ENCODE measurements at places on chromosomes 7 and 10.

- DNase-seq, result peak; percentile 74
These were observed 70.5 kb downstream of the ADCYAP1R1 start for GRCh38 chr7:31122649-31123058.

DNA sequence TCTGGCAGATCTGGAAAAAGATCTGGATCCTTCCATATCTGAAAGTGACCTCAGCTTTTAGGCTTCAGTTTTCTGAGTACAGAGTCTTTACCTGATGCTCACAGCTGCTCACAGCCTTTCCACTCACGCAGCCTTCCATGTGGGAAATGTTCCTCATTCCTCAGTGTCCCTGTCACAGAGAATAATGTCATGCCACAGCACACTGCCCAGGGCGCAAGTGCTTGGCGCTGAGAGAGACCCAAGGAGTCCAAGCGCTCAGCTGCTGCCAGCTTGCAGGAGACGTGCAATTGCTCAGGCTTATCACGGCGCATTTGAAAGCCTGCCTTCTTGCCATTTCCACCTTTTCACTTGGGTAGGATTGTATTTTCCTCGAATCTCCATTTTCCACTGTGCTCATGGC is 271.9 kb upstream of the MKI67 start:
- no peak for DNase-seq

DNA sequence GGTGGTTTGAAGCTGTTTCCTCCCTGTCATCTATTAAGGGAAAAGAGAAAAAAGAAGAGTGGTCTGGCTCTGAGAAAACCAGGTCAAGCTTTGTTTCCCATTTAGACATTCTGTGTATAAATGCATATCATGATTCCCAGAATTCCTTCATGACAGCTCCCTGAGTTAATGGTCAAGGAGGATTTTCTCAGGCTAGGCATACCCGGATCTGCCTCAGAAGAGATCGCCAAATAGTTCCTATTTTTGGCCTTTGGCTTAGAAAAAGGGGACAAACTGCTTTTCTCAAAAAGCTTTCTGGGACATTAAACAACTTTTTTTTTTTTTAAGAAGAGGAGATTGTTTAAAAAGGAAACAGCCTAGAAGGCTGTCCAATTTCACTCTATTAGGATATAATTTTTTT is 53.5 kb upstream of the PIP4K2A start:
- DNase-seq, result no peak

DNA sequence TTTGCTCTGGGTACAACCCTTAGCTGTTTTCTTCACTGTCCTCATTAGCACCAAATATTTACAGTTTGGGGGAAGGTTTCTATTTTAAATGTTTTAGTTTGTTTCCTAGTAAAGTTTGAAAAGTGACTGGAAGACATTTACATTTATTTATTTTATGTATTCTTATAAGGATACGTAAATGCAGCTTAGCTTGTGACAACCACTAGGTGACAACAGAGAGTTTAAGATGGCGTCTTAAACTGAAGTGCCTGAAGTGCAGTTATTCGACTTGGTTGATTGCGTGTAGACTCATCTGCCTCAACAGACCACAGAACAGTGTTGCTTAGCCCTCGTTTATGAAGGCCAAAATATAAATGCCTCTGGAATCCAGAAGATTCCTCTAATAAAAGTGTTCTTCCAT is 378.2 kb upstream of the MYO3A start:
- no peak for DNase-seq

DNA sequence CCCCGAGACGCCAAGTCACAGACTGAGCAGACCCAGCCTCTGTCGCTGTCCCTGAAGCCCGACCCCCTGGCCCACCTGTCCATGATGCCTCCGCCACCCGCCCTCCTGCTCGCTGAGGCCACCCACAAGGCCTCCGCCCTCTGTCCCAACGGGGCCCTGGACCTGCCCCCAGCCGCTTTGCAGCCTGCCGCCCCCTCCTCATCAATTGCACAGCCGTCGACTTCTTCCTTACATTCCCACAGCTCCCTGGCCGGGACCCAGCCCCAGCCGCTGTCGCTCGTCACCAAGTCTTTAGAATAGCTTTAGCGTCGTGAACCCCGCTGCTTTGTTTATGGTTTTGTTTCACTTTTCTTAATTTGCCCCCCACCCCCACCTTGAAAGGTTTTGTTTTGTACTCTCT is 215.6 kb downstream of the TCF7L2 start:
- DNase-seq, result no peak

DNA sequence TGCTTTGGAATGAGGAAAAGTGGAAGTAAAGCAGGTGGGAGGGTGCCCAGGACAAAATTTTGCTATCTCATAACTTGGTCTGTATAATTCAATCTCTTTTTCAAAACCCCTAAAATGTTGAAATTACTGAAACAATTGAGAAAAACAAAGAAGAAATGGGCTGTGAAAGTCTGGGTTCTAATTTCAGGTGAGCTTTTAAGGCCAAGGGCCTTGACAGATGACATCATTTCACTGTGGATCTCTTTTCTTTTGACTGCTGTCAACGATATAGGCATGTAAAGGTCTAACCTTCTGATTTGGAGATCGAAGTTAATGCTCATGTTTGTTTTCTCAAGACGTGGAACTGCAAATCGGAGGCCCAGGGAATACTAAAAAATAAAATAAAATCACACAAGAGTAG is 127.8 kb downstream of the ITGA8 start:
- no peak for DNase-seq

GRCh38 chr10:32189400-32190084 is 133.3 kb upstream of the KIF5B start:
- DNase-seq, result no peak

GRCh38 chr10:13994932-13995331 is 335.8 kb downstream of the FRMD4A start:
- no peak for DNase-seq

GRCh38 chr7:98238076-98238475 is 14.0 kb downstream of the TECPR1 start:
- DNase-seq, result no peak

DNA sequence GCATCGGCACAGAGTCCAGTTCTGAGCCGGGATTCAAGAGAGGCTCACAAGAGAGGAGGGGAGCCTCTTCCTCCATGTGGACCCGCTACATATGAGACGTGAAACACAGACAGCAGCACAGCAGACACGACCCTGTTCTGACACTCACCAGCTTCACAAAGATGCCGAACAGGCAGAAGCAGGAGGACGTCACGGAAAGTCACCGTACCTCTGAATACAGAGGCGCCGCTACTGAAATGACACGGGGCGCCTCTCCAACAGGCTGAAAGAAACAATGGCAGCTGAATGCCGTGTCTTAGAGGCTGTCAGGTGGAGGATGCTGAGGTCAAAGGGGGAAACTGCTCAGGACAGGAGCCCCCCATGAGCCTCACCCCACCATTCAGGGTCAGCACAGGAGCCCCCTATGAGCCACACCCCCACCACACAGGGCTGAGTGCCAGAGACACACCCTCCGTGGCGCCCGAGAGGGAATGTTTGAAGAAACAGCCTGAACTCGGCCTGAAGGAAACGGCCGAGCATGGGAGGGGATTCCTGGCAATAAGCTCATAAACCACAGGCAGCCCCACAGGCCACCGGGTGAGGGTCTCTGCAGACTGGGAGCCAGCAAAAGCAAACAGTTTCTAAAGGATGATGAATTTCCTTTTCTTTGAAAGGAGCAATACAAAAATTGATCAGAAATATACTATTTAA is 510.3 kb downstream of the PTPRN2 start:
- DNase-seq, result peak; percentile 59

DNA sequence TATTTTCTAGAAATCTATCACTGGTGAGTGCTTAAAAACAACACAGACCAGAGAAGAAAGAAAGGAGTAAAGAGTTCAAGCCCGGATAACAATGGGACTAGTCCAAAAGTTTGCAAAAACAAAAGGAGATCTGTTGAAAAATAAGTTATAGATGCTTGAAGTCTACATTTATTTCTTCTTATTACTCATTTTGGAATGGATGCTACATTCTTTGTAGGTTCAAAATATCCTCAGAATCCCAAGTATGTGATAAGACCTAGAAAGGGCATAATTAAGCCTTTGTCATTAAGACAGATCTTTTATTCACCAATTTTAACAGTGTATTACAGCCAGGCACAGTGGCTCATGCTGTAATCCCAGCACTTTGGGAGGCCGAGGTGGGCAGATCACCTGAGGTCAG is 42.7 kb upstream of the ITGB8 start:
- DNase-seq, result no peak

DNA sequence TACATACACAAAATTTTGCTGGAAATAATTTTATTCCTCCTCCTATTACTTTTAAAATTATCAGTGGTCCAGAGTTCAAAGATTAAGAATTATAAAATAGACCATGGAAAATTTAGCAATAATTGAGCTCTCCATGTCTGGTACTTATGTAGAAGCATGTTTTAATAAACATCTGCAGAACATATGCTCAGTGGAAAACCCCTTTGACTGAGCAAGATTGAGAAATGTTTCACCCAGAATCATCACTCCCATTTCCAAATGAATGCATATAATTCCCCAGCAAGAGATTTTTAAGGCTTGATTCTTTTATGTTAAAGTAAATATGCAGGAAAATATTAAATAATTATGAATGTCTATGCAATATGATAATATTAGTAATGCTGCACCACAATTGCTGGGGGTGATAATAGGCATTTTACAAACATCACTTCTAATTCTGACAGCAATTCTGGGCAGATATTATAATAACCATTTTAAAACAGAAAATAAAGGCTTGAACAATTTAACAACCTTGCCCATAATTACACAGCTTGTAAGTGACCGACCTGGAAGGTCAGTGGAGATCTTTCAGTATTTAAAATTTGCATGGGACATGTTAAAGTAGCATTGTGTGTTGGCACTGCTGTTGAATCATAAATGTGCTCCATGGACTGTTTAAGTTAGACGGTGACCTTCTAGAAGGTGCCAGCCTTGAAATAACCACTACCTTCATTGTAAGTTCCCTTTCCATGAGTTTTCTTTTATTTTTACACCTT is 45.6 kb upstream of the TES start:
- DNase-seq, result no peak

- no peak for DNase-seq
These were observed 61.0 kb upstream of the NANOS1 start for GRCh38 chr10:118968482-118968881.

DNA sequence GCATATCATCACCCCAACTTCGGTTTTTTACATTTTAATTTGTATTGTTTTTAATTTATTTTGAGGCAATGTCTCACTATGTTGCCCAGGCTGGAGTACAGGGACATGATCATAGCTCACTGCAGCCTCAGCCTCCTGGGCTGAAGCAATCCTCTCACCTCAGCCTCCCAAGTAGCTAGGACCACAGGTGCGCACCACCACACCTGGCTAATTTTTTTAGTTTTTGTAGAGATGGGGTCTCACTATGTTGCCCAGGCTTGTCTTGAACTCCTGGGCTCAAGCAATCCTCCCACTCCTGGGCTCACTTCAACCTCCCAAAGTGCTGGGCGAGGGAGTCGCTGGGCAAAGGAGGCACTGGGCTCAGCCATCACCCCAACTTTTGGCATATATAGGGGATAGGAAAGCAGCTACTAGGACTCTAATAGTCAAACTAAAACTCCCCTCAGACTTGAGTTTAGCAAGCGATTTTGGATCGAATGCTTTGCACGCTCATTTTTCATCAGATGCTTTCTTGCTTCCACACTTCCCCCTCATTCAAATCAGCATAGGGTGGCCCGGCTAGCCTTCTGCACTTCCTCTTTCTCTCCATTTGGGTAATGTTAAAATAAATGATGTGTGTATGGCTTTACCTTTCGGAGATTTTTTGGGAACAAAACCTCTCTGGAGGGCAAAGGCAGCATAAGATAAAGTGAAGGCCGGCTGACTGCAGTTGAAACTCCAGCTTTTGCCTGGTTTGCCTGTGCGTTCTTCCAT is 20.8 kb upstream of the NMT2 start:
- DNase-seq, result no peak

DNA sequence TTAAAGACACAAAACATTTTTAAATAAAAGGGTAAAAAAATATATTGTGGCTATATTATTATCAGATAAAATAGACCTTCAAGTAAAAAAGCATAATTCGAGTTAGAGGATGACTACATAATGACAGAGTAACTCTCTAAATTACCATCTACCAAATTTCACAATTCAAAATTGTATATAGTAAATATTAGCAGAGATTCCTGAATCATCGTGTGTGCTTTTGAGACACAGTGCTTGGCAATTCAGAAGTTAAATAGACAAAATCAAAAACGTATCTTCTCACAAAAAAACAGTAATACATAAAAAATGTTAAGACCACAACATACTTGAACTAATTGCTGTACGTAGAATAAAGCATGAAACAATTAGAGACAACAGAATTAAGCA is 110.4 kb downstream of the AHR start:
- DNase-seq, result no peak

- peak; percentile 12 for DNase-seq
These were observed 49.8 kb downstream of the STK31 start for GRCh38 chr7:23759671-23760391.

DNA sequence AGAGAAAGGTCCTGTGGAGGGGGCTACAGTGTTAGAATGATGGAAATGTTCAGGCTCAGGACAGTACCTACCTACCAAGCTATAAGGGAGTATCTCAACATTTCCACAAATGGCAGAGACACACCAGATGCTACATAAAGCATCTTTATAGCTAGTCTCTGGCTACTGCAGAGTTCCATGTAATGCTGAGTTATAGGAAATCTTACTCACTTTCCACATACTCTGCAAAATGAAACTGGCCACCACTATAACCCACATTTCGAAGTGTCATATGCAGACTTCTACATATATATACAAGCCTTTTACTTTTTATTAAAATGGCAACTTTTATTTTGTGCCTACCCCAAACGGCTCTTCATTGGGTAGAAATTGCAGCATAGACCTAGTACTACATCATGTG is 85.5 kb downstream of the FAS start:
- DNase-seq, result no peak

GRCh38 chr10:63703113-63703670 is 182.0 kb downstream of the REEP3 start:
- peak; percentile 72 for DNase-seq

GRCh38 chr10:7826971-7827370 is 8.7 kb downstream of the TAF3 start:
- no peak for DNase-seq

GRCh38 chr10:28839600-28840007 is 162.3 kb downstream of the BAMBI start:
- DNase-seq, result peak; percentile 74

- DNase-seq, result peak; percentile 11
These were observed 35.5 kb downstream of the PFKP start for GRCh38 chr10:3102720-3103427.

GRCh38 chr10:51530541-51530940 is 168.9 kb downstream of the CSTF2T start:
- DNase-seq, result no peak

GRCh38 chr10:104342941-104343411 is 4.7 kb upstream of the ITPRIP start:
- DNase-seq, result no peak

GRCh38 chr7:86485827-86486226 is 157.9 kb upstream of the GRM3 start:
- DNase-seq, result no peak

All from NCI-H1092 treated with DMSO at 0.1 percent for 48 hours (cell line).